ENCODE measurements at places on chromosomes 13 and 19. TPM values are rescaled to one million over a fixed set of nuclear protein-coding genes. Genes with fewer than 3 reads are reported as not detected.
A peak's percentile ranks its signal among the peaks of the same experiment; 100 is the strongest.

DNA sequence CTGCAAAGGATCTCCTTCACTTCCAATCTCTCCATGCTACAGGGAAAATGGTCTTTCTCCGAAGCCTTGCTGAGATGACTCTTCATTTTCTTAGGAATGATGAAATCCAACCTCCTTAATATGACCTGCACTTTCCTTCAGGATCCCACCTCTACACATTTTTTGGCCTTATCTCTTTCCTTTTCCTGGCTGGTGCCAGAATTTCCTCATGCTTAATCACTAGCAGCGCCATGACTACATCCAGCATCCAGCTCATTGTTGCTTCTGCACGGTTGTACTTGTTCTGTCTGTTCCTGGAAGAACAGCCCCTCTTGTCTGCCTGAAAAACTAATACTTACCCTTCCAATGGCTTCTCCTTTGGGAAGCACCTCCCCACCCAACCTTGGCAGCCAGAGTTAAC lies 68.4 kb downstream of the TEX26 start:
- H3K4me3 ChIP-seq, result no peak overlapping the region
- H3K4me1 ChIP-seq, result peaks cover 4% of the 10 kb centered on the region
- no peak overlapping the region for H3K27ac ChIP-seq
- no peaks in the 10 kb centered on the region for H3K36me3 ChIP-seq
- DNase-seq, result no peak
- no peaks in the 10 kb centered on the region for H3K27me3 ChIP-seq

DNA sequence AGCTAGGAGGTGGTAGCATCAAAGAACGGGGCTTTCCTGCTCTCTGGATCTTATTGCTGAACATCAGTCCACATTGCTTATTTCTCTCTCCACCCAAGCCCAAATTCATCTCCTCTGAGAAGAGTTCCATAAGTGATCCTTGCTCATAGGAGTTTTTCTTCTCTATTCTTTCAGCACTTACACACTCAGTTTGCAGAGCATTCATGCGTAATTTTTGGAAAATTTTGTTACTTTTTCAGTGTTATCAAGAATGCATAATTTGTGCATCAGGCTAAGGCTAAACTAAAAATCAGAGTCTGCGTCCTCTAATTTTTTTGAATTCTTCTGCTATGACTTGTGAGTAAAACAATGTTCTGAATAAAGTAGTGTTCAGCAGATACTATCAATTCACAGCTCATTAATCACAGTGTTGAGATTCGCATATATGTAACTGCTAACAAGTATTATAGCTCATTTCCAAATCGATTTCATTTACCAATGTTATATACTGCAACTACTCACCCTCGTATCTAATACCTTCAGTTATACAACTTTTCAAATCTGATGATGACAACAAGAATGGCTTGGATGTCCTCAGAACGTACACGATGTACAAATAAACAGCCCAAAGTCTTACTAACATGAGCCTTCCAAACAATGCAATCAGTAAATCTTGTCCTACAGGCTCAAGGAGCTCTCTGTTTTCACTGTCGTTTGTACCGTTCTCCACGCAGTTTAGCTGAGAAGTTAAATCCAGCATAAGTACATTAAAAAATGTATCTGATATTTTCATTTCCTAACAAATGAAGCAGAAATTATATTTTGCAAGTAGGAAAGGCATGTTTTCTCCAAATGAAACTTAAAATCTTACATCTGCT lies 36.4 kb upstream of the STARD13 start:
- peak overlapping the region; percentile 26 for H3K27ac ChIP-seq
- H3K4me1 ChIP-seq, result no peaks in the 10 kb centered on the region
- DNase-seq, result no peak
- no peaks in the 10 kb centered on the region for H3K27me3 ChIP-seq
- H3K4me3 ChIP-seq, result no peak overlapping the region

- H3K4me3 ChIP-seq, result no peak overlapping the region
- DNase-seq, result no peak
- no peaks in the 10 kb centered on the region for H3K36me3 ChIP-seq
- no peaks in the 10 kb centered on the region for H3K27me3 ChIP-seq
- H3K27ac ChIP-seq, result no peak overlapping the region
Measured at GRCh38 chr19:30304540-30304939, 67.6 kb upstream of the ZNF536 start.

DNA sequence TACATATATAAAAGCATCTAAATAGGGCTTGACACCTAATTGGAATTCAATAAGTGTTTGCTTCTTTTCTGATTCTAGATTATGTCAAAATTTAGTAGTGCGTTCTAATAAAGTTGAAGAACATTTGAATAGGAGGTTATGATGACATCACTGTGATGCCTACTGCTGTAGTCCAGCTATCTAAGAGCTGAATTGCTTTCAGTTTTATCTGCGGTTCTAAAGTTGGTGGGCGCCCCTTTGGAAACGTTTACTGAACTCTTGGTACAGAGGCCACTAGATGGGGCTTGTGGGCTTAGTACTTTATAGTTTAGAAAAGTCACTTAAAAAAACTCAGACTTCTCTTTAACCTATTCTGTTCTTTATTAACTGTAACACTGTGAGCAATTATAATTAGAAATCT lies 776.9 kb downstream of the GPC5 start:
- H3K36me3 ChIP-seq, result no peaks in the 10 kb centered on the region
- H3K27me3 ChIP-seq, result no peaks in the 10 kb centered on the region
- no peaks in the 10 kb centered on the region for H3K4me1 ChIP-seq
- H3K4me3 ChIP-seq, result no peak overlapping the region
- H3K27ac ChIP-seq, result no peak overlapping the region

GRCh38 chr19:4709440-4710280 lies 14.0 kb downstream of the DPP9 start:
- no peak overlapping the region for H3K4me3 ChIP-seq
- no peak for DNase-seq
- H3K4me1 ChIP-seq, result peaks cover 13% of the 10 kb centered on the region

GRCh38 chr13:113567681-113568080 lies 16.9 kb upstream of the TFDP1 start:
- H3K4me3 ChIP-seq, result no peak overlapping the region
- DNase-seq, result no peak
- no peak overlapping the region for H3K27ac ChIP-seq
- H3K27me3 ChIP-seq, result no peaks in the 10 kb centered on the region

DNA sequence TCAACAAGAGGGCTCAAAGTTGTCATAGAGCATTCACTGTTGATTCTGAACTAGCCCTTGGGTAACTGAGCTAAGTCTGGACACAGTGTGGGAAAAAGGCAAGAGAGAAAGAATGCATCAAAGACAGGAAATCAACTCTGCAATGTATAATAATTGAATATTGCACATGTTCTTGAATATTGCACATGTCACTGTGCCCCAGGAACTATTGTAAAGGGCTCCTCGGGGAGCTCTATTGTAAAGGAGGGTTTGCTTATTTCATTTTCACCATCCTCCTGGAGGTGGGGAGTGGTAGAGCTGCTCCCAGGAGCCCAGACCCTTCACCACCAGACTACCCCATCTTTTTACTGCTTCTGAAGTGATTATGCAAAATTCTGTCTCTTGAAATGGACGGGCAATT lies 44.4 kb upstream of the ITM2B start:
- no peaks in the 10 kb centered on the region for H3K27me3 ChIP-seq
- no peak overlapping the region for H3K4me3 ChIP-seq
- DNase-seq, result no peak
- H3K4me1 ChIP-seq, result no peaks in the 10 kb centered on the region

DNA sequence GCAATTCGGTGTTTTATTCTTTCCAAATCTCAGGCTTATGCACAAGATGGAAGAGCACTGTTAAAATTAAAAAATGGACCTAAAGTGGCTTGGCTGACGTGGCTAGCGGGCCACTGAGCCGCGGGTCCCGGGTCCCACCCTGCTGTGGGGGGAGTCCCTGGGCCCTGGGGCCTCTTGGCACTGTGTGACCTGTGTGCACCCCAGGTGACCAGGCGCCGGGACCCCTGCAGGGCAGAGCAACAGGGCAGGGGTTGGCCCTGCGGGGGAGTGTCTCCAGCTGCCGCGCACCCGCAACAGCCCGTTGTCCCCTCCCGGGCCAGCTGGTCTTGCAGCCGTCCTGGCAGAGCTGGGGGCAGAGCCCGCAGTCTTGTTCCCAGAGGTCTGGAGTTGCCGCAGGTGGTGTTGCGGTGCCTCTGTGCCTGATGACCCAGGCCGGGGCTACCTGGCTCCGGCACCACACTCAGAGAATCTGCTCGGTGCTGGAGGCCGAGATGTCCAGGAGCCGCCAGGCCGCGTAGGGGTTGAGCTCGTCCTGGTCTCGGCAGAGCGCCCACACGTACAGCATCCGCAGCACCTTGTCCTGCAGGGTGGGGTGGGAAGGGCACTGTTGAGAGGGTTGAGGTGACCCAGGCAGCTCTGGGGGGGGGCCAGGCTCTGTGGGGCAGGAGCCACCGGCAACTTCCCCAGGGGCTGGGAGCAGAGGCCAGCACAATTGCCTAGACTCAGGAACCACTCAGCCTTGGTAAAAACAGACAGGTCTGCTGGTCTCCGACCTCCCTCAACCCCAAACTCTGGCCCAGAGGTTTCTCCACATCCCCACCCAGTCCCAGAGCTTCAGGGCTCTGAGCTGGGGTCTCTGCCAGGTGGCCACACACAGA lies 1.0 kb upstream of the CTXN1 start:
- DNase-seq, result no peak
- H3K4me3 ChIP-seq, result no peak overlapping the region
- no peaks in the 10 kb centered on the region for H3K27me3 ChIP-seq
- peaks cover 28% of the 10 kb centered on the region for H3K4me1 ChIP-seq
- H3K27ac ChIP-seq, result no peak overlapping the region

DNA sequence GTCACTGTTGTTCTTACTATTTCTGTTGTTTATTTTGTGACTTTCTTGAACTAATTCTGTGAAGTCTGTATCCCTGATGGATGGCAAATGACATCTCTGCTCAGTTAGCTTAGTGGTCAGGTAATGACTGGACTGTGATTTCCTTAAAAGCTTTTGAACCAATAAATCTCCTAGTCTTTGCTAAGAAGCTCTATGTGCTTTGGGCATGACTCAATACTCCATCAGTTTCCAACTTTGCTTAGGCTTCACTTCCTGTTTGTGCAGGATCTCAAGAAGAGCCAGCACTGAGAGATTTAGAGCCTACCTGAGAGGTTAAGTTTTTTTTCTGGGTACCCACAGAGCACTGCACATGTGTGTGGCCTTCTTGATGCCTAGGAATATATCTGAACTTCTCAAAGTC lies 329.7 kb upstream of the HTR2A start:
- no peaks in the 10 kb centered on the region for H3K4me1 ChIP-seq
- H3K27ac ChIP-seq, result no peak overlapping the region
- no peak overlapping the region for H3K4me3 ChIP-seq
- H3K27me3 ChIP-seq, result no peaks in the 10 kb centered on the region
- H3K36me3 ChIP-seq, result no peaks in the 10 kb centered on the region

DNA sequence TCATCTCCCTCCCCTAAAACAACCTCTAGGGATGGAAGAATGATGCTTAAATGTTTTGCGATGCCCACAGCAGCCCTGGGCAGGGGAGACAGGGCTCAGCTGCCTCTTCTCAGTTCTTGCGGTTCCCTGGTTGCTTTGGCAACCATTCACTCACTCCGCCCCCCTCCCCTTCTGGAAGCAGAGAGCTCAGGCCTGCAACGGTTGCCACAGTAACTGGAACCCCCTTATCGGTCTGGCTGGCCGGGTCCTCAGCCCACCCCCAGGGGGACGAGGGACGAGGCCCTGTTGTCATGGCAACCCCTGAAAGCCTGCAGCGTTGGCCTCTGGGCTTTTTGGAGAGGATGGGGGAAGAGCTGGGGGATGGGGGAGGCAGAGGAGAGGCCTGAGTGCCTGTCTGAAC lies 19.5 kb downstream of the NOVA2 start:
- H3K27ac ChIP-seq, result no peak overlapping the region
- H3K4me3 ChIP-seq, result no peak overlapping the region
- no peaks in the 10 kb centered on the region for H3K36me3 ChIP-seq
- H3K4me1 ChIP-seq, result peaks cover 6% of the 10 kb centered on the region
- peaks cover 10% of the 10 kb centered on the region for H3K27me3 ChIP-seq

DNA sequence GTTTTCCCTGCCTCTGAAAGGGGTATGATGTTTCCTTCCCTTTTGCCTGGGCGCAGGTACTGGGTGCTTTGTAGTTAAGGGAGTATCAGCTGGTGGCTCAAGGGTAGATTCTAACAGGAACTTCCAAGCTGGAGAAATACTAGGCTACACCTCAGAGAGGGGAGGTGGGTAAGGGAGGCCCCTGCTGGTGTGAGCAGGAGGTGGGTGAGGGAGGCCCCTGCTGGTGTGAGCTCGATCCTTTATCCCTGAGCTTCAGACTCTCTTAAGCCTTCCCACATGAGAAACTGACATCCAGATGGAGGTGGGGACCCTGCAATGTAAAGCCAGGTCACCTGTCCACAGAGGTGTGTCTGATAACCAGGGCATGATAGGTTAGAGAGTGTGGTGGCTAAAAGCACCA lies 32.1 kb downstream of the CYP2B6 start:
- peaks cover 13% of the 10 kb centered on the region for H3K27me3 ChIP-seq
- H3K4me1 ChIP-seq, result no peaks in the 10 kb centered on the region
- no peak overlapping the region for H3K4me3 ChIP-seq

DNA sequence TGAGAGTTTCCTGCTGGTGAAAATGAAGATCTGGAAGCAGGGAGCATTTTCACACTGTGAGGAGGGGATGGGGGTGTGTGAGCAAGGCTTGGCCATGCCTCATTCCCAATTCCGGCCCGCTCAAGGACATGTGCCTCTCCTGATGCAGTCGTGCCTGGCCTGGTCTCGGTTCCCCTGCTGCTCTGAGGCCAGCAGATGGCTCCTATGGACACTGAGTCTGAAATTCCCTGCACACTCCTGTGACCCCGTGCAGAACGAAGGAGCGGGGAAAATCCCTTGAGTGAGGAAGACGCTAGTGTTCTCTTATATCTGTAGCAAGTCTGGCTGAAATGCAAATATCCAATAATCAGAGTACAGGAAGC lies 363 bp upstream of the ZNF763 start:
- peaks cover 7% of the 10 kb centered on the region for H3K4me1 ChIP-seq
- H3K27me3 ChIP-seq, result no peaks in the 10 kb centered on the region
- H3K4me3 ChIP-seq, result no peak overlapping the region
- no peak for DNase-seq
- H3K27ac ChIP-seq, result peak overlapping the region; percentile 98

GRCh38 chr19:20078581-20079031 lies 806 bp downstream of the ZNF90 start:
- DNase-seq, result peak; percentile 53
- H3K27me3 ChIP-seq, result no peaks in the 10 kb centered on the region
- no peaks in the 10 kb centered on the region for H3K36me3 ChIP-seq

DNA sequence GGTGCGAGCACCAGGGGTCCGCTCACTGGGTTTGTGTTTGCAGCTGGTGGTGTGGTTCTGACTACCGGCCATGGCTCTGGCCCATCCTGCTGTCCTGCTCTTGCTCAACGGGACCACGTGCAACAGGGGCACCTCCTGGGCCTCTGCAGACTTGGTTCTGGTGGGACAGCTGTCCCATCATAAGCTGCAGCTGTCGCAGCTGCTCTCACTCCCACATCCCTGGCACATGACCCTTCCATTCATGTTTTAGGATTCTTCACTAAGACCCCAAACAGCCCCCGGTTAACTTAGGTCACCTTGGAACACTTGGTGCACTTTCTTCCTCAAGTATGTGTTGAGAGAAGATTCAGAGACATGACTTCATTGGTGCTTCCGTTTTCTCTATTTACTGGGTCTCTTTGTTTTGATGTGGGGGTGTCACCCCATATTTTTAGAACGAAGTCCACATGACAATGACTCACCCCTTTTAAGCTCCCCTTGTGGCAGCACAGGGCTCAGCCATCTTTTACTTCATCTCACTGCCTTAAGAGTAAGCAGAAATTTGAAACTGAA lies 68.4 kb upstream of the ARHGEF7 start:
- H3K27ac ChIP-seq, result no peak overlapping the region
- H3K36me3 ChIP-seq, result no peaks in the 10 kb centered on the region
- no peaks in the 10 kb centered on the region for H3K27me3 ChIP-seq
- no peak overlapping the region for H3K4me3 ChIP-seq
- H3K4me1 ChIP-seq, result no peaks in the 10 kb centered on the region

ATP4A gene
- total RNA-seq, result 5.0 TPM

LENG8 gene
- 40.9 TPM for total RNA-seq

LPAR6 gene
- 25.4 TPM for total RNA-seq

ZNF724 gene
- 11.2 TPM for total RNA-seq

RFXAP gene
- total RNA-seq, result 2.9 TPM

STAP2 gene
- total RNA-seq, result 27.5 TPM

LRRC4B gene
- 6.0 TPM for total RNA-seq

ZNF614 gene
- total RNA-seq, result 10.7 TPM

TMIGD2 gene
- total RNA-seq, result not detected
